Adrenal gland (tissue), 19 donors: ENCODE measurements at places on chromosomes 3 and 15. TPM values are rescaled to one million over a fixed set of nuclear protein-coding genes. Genes with fewer than 3 reads are reported as not detected.
A peak's percentile ranks its signal among the peaks of the same experiment; 100 is the strongest.

Gene TMEM158
- 13.2 TPM for total RNA-seq

Gene ATP2B2
- total RNA-seq: 0.58 TPM

Gene SLC22A13
- 0.42 TPM for total RNA-seq

Gene GOLGA8G
- not detected for total RNA-seq

DNA sequence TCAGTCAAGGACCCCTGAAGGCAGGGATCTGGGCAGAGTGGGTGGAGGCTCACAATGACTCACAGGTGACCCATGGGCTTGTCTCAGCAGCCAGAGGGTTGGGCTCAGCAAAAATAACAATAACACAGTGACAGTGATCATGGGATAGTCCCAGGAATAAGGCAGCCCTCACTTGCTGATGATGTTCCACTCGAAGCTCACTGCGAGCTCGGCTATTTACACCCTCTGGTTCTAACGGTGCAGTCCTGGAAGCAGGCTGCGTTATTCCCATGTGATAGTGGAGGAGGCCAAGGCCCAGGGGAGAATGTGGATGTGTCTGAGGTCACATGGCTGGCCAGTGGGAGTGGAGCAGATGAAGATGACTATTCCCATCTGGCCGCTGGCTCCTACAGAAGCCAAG lies 16.2 kb downstream of the CCDC33 start:
- peak; percentile 47 for DNase-seq

DNA sequence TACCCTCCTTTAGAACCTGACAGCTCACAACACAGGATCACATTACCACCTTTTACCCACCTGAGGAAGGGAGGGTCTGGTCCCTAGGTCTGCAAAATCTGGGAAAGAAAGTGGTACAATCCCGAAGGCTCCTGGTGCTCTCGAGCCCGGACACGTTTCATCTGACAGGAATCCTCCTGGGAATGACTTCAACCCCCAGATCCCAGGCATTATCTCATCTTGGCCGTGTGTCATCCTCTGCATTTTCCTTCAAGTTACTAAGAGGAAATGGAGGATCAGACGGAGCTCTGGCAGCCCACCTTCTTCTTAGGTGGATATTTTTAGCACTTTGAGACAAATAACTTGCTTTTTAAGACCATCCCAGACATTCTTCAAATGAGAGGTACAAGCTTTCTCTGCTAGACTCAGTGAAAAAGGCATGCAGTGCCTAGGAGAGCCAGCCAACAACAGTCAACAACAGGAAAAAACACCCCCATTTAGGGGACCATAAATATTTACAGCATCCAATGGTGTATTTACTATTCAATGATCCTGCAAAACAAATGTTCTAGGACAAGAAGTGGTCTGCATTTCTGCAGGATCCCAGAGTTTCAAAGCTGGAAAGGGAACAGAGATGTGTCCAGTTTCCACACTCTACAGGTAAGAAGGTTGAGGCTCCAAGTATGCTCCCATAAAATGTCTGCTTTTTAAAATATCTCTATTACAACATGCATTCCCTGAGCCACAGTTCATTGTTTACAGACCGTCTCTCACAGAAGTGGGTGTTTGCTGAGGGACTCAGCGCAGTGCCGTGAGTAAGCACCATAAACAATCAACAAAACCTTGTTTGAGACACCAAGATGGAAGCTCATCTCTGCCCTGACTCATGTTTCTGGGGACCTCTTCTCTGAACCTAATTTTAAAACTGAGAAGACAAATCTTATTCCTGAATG lies 38.3 kb upstream of the ARHGEF3 start:
- no peak for DNase-seq

GRCh38 chr3:69120879-69121464 lies 1.4 kb downstream of the LMOD3 start:
- peak; percentile 62 for DNase-seq

GRCh38 chr15:66944121-66944520 lies 121.3 kb upstream of the SMAD3 start:
- no peak for DNase-seq

GRCh38 chr3:30623351-30623750 lies 16.9 kb downstream of the TGFBR2 start:
- DNase-seq: no peak

GRCh38 chr15:29672923-29673809 lies 149.1 kb downstream of the TJP1 start:
- no peak for DNase-seq

DNA sequence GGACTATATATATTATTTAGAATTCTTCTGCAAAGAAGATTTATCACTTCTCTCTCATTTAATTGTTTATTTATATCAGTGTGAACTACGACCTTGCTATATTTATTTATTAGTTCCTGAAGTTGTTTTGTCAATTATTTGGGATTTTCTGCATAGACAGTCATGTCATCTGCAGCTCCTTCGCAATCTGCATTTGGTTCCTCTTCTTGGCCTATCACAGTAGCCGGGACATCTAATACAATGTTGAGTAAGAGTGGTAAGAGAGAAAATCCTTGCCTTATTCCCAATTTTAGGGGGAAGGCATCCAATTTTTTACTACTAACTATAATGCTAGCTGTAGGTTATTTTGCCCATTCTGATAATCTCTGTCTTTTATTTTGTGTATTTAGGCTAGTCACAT lies 39.4 kb downstream of the FOXL2 start:
- no peak for DNase-seq

DNA sequence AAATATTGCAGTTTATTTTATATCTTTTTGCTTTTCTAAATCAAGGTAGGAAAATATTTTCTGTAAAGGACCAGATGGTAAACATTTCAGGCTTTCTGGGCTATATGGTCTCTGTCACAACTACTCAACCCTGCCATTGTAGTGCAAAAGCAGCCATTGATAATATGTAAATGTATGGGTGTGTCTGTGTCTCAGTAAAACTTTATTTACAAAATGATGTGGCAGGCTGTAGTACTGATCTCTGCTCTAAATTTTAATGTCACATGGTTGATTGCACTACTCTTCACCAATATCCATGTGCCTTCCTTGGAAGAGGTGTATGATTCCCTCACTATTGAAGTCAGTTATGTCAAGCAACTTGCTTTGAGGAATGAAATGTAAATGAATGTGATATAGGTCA lies 175.0 kb downstream of the GOLIM4 start:
- no peak for DNase-seq
